Smooth muscle cell of trachea (primary cell): ENCODE measurements at places on chromosomes 6 and 20. TPM values are rescaled to one million over a fixed set of nuclear protein-coding genes. Genes with fewer than 3 reads are reported as not detected.

The VSTM2L gene
- total RNA-seq = 2.8 and 5.3 TPM in 2 replicates

The BFSP1 gene
- total RNA-seq = 1.8 and 2.3 TPM in 2 replicates

The GPX5 gene
- total RNA-seq = not detected in 2 replicates

The NUP153 gene
- 25.0 and 27.9 TPM in 2 replicates for total RNA-seq

The IMPG1 gene
- total RNA-seq = not detected in 2 replicates

The PLA2G7 gene
- not detected in 2 replicates for total RNA-seq

The SLCO4A1 gene
- 0.66 and 1.3 TPM in 2 replicates for total RNA-seq
